Right cardiac atrium (tissue), 5 donors: ENCODE measurements at places on chromosomes 6 and 20. TPM values are rescaled to one million over a fixed set of nuclear protein-coding genes. Genes with fewer than 3 reads are reported as not detected.

GRCh38 chr6:15062516-15063252 lies 183.2 kb upstream of the JARID2 start:
- no peak for DNase-seq

GRCh38 chr20:33499355-33499754 lies 9.5 kb downstream of the CBFA2T2 start:
- DNase-seq, result no peak

- DNase-seq, result no peak
Measured at GRCh38 chr6:5004373-5005037, 668 bp upstream of the RPP40 start.

DNA sequence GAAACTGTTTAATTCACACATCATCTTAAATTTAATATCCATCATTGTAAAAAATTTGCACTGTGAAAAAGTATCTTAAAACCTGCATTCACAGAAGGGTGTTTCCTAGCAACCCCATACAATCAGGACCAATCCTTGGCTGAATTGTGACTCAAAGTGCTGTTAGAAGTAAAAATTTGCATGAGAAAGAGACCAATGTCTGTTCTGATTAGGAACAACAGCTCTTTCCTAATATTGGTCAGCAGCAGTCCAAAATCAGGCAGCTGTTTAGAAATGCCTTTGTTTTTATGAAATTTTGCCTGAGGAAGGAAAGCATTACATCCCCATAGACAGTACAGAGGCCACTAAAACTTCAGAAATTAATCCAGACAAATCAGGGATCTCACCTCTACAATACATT lies 987.0 kb downstream of the HACE1 start:
- no peak for DNase-seq

DNA sequence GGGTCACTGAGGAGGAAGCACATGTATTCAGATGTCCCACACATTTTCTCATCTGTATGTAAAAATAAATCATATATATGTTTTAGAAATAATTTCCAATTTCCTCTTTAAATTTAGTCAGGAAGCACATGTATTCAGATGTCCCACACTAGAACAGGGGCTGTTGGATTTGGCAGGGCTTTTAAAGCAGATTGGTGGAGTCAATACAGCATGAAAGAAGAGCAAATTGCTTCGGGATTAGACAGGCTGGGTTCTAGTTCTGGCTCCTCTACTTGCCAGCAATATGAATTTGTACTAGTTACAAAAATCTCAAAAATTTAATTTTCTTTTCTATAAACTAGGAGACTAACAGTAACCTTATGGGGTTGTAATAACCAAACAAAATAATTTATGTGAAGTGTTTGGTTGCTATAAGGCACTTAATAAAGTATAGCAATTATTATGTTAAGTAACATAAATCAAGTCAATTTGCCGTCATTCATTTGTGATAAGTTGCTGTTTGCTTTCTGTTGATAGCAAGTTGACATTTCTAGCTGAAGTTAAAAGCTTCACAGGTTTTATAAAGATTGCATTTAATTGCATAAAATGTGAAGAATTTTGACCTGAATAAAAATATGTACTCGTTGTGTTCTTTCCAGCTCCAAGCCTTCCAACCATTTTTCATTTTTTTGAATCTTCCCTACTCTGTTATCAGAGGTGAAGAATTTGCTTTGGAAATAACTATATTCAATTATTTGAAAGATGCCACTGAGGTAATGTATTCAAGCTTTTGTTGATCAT lies 88.9 kb downstream of the CD109 start:
- no peak for DNase-seq

DNA sequence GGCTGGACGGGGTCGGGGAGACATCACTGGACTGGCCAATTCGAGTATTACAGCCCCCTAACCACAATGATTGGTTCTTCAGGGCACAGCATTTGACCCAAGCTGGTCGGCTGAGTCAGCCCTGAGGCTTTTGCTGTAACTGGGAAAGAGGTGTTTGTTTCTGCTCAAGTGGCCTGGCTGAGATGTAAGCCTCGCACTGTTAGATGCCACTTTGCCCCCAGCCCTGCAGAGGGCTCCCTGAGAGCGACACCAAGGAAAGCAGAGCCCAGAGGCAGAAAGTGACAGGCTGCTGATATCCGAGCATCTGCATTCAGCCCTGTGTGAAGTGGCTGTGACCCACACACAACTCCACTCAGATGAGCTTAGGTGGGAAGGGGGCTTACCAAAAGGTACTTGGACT lies 19.4 kb downstream of the ERGIC3 start:
- no peak for DNase-seq

GRCh38 chr20:2806351-2806701 lies 5.9 kb upstream of the CPXM1 start:
- DNase-seq, result no peak

The MTFR2 gene
- total RNA-seq, result 0.71 TPM

The COL9A1 gene
- total RNA-seq, result 1.9 TPM

The COL20A1 gene
- not detected for total RNA-seq
